Stimulated activated CD8-positive, alpha-beta memory T cell treated with anti-CD3 and anti-CD28 coated beads, Interleukin-7, amount 100 ng/mL, for 24 hours (primary cell): ENCODE measurements at places on chromosomes 5 and 9.

DNA sequence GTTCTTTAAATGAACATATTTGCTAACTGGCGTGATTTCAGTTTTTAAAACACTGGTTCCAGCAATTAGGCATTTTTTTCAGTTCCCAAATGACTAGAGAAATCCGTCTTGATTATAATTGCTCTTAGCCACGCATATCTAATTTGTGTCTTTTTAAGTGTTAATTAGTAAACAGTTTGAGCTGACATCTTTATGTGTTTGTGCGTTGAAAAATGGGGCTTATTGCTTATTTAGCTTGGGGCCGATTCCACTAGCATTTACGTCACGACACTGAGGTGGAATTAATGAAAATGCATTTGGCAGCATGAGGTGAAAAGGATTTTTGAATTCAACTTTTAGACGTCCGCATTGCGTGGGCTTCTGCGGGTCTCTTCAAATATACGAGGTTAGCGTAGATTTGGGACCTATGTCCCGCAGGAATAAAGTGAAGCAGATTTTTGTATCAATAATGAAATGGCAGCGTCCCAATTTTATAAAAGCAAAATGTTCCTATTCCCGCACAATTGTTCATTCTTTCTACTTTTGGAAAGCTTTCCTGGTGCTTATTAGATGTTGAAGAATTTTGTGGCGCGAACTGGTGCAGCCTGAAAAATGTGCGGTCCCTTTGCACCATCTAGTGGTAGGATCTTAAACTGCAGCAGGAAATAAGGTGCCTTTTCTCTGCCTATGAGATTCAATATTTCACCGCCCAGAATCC, 122.7 kb upstream of the LMX1B start:
- DNase-seq = no peak

DNA sequence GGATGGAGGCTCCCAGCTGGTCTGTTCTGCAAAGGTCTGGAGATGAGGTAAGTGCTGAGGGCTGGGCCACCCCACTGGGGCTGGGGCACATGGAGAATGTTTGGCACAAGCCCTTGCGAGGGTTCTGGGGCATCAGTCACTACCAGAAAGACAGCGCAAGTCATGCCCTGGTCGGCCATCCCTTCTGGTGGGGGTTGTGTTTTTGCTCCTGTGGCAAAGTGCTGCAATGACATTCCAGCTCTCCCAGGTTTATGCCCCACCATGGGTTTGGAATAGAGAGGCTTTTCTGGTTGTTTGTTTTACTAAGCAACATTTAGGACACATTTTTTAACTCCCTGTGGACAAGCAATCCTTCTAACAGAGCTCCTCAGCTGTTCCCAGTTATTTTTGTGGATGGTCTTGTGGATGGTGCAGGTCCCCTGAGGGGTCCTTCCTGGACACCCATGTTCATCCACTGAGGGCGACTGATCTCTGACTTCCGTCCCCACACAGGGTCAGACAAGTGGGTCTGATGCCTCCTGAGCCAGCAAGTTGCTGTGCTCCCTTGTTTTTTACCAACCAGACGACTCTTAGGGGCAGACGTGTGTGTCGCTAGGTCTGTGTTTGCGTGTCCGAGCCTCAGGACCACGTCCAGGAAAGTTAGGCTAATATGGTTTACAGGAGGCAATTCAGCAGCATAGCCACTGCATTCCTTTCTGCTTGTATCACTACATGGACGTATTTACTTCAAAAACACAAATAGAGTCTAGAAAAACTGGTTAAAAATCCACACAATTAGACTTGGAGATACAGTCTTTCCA, 64.9 kb upstream of the ECM2 start:
- DNase-seq = no peak

GRCh38 chr9:86939321-86939720, 8.0 kb downstream of the GAS1 start:
- no peak for DNase-seq

GRCh38 chr9:21968331-21969010, 25.7 kb downstream of the CDKN2A start:
- DNase-seq = no peak

DNA sequence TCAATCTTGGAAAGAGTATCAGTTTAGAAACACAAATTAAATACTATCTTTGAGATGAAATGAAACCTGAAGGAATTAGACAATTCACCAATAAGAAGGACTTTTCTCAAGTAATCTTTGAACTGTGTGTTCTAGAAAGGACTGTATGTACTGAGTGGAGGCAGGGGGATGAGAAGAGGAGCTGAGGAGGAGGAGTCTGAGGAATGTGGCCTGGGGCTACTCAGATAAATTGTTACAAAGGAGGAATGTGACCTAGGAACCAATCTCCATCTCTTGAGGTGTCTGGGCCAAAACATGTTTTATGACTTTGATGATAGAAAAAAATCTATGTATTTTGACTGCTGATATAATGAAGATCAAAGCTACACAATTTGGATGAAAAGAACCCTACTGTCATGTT, 124.3 kb upstream of the ANKRD55 start:
- no peak for DNase-seq

GRCh38 chr5:142827934-142828576, 57.9 kb downstream of the ARHGAP26 start:
- DNase-seq = no peak

DNA sequence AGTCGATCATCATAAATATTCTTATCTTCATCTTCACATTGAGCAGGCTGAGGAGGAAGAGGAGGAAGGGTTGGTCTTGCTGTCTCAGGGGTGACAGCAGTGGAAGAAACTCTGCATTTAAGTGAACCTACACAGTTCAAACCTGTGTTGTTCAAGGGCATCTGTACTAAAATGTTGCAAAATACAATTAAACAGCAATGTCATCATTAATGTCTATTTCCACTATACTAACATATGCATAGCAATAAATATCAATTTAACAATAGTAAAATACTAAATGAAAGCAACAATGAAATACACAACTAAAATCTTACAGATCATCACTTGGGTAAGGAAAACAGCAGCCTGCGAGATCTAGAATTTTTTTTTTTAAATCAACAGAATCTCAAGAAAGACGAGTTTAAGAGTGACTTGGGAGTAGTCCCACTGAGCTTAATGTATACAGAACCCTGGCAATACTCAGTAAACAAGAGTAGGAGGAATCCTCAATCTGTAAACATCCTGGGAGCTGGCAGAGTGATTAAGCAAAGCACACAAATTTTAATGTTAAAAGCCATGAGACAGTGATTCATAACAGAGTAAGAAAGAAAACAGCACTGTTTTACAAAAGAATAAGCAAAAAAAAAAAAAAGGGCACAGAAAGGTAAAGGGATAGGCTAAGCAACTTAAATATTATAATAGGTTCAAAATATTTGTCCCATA, 10.0 kb downstream of the HOMER1 start:
- DNase-seq = no peak

DNA sequence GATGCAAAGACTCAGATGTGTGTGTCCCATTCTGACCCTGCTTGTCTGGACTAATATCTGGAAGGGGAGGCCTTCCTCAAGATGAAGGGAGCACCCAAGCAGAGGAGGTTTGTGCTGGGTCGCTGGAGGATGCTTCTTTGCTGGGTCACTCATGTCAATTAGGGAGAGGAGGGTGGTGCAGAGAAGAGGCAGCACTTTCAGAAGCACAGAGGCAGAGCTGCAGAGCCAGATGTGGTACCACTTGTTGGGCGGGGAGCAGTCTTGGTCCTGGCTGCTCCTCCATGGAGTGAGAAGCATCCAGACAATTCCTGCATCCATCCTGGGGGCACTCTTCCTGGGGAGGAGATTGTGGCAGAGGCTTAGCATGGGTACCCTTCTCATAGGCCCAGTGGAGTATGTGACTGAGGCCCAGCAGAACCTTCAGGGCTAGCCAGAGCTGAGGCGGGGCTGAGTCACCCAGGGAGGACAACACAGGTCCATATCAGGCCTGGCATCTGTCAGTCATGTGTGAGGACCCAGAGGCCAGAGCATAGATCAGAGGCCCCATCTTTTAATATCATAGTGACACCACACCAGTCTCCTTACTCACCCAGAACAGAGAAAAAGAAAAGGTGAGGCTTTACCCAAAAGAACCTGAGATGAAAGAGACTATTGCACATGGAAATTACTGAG, 59.8 kb downstream of the TNFSF15 start:
- no peak for DNase-seq

- no peak for DNase-seq
These were observed 109.8 kb upstream of the TXNDC8 start for GRCh38 chr9:110447476-110447875.

DNA sequence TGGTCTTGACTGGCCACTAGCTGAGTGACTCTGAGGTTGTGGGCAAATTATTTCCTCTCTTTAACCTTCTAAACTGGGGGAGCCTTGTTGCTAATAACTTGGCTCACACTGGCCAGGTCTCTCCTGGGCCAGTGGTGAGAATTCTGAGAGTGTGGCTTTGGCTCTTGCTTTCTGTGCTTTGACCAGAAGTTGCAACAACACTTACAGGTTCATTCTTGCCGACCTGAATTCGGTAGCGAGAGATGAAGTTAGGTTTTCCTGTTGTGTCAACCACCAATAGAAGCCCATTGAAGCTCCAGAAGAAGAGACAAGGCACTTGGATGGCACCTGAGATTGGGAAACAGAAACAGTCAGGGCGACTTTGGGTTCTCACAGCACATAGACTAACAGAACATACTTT, 19.8 kb downstream of the FAXDC2 start:
- DNase-seq = no peak

DNA sequence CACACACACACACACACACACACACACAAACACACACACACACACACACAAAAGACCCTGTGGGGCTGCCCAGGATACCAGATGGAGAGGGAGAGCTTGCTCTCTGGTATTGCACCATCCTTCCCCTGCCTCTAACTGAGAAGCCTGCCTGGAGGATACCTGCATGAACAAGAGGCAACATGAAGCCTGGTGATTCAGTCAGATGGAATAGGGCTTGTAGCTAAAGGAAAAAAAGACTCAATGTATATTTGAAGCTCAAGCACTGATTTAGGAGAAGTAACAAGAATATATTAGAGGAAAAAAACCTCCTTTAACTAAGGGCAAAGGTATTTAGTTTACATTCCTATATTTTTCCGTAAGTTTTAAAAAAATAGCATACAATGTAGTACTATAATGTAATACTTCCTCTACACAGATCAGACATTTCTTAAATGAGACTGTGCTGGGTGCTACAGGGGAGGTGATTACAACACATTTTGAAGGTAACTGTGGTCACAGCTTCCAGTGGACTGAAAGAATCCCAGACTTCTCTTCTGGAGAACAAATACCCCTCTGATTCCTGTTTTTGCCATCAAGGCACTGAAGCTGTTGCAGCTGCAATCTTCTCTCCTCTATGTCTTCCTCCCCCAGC, 169.3 kb downstream of the DCP2 start:
- DNase-seq = no peak

DNA sequence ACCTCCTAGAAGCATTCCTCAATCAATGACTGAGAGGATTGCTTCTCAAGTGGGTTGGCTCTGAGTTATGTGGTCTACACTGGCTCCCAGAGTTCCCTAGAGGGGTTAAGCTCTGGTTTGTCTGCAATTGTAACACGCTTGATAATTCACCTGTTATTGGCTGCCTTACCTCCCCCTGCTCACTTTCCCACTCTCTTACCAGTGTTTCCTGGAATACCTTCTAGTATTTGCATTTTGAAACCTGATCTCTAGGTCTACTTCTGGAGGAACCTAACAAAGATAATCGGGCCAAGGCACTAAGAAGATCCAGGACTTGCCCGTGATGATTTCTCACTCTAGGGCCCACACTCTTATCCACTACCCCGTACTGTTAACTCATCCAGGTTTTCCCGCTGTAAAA, 110.1 kb upstream of the MAP3K1 start:
- DNase-seq = no peak

- no peak for DNase-seq
These were observed 12.9 kb upstream of the ERBIN start for GRCh38 chr5:65913519-65913918.

GRCh38 chr9:126791406-126792230, 13.2 kb upstream of the ZBTB43 start:
- no peak for DNase-seq

DNA sequence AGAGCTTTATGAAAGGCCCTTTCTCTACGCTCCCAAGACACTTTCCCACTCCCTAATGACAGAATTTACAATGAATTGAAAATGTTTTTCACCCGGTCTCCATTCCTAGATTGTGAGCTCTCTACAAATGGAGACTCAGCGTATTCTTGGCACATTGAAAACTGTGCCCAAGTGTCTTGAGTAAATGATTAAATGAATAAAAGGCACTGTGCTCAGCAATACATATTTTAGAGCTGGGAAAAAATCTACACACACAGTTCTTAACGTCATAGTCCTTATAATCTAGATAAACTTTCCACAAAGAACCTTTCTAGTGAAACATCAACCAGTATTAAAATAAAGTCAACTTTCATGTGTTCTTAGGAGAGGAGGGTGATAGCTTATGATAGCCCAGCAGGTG, 634.0 kb downstream of the RAB3C start:
- no peak for DNase-seq

DNA sequence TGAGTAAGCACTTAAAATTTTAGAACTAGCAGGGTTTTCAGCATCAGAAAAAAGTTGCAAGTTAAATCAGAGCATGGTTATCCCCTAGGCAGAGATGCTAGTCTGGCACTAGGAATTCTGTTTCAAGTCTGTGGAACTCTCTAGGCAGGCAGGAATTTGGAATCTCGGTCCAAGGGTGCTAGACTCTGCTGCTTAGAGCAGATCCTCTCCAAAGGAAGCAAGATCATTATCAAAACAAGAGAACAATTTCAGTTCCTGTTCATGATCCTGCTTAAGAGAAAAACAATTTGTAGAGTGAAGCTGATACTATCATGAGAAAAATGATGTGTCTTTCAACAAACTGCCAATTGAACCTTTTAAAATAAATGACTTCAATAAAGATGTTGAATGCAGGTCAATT, 420.7 kb downstream of the KIF4B start:
- DNase-seq = no peak

DNA sequence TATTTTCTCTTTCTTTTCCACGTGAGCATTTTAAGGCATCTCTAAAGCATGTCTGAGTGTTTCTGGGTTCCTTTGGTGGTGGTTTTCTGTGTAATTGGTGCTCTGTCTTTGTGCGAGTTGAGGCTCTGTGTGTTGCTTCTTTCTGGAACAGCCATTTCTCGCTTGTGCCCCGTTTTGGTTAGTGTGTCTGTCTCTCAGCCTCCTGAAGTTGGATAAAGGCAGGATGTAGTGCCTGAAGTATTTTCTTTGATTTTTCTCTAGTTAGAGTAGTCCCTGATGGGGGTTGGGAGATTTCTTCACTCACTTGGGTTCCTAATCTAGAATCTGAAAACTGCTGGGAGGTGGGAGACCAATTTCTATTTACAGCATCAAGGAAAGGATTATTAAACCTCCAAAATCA, 129.7 kb upstream of the TMEM161B start:
- DNase-seq = no peak

GRCh38 chr9:22682536-22682935, 235.9 kb downstream of the DMRTA1 start:
- DNase-seq = no peak

DNA sequence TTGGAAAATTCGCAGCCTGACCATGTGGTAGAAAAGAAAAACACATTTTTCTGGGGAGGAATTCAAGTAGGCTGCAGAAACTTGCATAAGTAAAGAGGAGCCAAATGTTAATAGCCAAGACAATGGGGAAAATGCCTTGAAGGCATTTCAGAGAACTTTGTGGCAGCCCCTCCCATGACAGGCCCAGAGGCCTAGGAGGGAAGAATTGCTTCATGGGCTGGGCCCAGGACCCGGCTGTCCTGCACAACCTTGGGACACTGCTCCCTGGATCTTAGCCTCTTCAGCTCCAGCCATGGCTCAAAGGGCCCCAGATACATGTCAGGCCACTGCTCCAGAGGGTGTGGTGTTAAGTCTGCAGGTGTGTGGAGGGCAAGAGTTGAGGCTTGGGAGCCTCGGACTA, 158.6 kb downstream of the OSTF1 start:
- DNase-seq = no peak
